Amniotic stem cell (primary cell): ENCODE measurements at places on chromosomes 1 and 21.

GRCh38 chr1:106232128-106232527 is 824.3 kb upstream of the PRMT6 start:
- no peak for DNase-seq

DNA sequence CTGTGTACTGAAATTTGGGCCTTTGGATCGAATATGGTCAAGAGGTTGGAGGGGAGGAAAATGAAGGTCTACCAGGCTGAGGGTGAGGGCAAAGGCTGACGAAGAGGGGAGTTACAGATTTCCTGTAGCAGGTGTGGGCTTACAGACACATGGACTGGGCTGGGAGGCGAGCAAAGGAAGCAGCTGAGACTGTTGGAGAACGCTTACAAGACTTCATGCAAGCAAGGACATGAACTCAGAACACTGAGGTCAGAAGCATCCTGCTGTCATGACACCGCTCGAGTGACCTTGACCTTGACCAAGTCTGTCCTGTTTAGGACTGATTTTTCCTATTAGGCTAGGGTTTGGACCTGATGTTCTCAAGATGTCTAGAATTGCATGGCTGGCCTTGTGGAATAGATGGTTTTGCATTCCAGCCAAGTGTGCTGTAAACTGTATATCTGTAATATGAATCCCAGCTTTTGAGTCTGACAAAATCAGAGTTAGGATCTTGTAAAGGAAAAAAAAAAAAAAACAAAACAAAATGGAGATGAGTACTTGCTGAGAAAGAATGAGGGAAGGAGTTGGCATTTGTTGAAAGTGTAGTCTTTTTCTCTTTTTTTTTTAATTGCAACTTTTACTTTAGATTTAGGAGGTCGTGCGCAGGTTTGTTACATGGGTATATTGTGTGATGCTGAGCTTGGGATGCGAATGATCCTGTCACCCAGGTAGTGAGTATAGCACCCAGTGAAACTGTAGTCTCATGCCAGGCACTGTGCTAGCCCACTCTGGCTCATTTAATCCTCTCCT is 5.8 kb downstream of the ELF3 start:
- DNase-seq: peak; percentile 39

GRCh38 chr1:219434285-219434922 is 178.5 kb downstream of the ZC3H11B start:
- DNase-seq: no peak

DNA sequence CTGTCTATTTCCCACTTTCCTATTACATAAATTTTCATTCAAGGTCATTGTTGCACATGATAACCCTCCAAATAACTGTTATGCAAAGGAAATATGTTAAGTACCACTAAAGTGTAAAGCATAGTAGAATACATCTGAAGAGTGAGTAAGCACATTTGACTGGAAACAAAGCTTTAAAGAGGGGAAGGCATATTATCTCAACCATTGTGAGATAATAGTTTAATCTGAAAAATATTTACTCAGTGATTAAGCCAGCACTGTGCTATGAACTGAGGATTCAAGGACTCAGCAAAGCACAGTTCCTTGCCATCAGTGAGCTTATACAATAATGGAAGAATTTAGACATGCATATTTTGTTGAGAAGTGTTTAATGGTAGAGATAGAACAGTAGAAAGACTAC is 127.4 kb downstream of the HMCN1 start:
- DNase-seq: no peak

- DNase-seq: no peak
Measured at GRCh38 chr1:61936839-61937238, 194.6 kb downstream of the PATJ start.

DNA sequence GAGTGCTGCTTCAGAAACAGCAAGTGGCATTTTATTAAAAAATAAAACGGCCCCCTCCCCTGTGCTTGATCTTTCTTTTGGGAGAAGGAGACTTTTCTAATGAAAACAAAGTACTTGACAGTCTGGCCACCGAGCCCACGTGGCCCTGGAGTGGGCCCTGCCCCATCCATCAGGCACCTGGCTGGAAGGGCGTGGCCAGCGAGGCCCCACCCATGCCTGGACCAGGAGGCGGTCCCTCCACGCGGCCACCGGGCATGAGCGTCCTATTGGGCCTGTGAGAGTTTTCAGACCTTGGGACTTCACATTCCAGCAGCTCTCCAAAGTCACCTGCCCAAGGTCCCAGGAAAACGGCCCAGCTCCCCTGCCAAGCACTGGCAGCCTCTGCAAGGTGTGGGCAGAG is 144.7 kb downstream of the CASZ1 start:
- no peak for DNase-seq

DNA sequence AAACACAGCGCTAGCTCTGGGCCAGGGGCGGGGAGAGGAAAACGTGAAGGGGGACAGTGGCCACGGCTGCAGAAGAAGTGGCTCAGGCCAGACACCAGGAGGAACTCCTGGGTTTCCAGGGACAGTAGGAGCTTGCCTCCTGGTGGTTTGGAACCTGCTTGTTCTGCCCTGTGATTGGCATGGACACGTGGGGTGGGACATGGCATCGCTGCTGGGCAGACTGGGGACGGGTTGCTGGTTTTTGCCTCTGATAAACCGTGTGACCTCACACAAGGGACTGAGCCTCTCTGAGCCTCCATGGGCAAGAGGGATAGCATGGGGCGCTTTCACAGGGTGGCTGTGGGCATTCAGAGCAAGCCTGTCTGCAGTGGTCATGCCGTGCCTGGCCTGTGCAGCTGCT is 7.5 kb upstream of the PLCH2 start:
- no peak for DNase-seq

- DNase-seq: peak; percentile 17
Measured at GRCh38 chr1:153805042-153805745, 30.0 kb downstream of the SLC27A3 start.

DNA sequence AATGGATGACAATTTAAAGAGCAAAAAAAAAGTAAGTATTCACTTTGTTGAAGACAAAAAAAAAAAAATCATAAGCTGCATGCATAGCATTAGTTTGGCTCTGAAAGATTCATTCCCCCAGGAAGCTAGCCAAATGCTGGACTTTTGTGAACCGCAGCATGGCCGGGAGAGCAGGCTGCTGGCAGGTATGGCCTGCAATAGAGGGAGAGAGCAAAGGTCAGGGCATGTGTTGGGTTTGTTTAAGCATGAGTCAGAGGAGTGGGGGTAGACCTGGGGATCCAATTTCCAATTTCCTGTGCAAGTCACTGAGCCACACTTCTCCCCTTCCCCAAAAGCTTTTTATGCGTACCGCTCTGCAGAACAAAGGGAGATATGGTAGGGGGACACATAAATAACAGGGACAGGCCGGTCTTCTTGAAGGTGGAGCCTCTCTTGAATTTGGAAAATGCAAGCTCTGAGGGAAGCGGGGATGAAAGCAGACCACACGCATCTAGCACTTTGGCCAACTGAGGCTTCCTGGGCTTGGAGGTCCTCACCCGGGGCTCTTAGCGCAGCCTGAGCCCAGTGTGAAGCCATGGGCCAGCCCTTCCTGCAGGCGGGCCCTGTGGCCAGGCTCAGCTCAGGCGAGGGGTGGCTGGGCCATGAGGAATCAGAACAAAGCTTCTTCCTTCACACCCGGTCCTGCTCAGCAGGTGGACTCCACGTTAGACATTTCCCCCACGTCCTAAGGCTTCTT is 171.1 kb downstream of the TOMM20 start:
- no peak for DNase-seq

- no peak for DNase-seq
Measured at GRCh38 chr1:201489643-201490261, 17.2 kb downstream of the CSRP1 start.

DNA sequence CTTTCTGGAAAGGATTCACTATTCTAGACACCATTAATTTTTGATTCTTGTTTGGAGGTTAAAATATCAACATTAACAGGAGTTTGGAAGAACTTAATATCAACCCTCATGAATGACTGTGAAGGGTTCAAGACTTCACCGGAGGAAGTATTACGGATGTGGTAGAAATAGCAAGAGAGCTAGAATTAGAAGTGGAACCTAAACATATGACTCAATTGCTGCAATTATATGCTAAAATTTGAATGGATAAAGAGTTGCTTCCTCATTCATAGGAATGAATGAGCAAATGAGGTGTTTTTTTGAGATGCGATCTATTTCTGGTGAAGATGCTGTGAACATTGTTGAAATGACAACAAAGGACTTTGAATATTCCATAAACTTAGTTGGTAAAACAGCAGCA is 77.9 kb upstream of the TNFSF4 start:
- no peak for DNase-seq

DNA sequence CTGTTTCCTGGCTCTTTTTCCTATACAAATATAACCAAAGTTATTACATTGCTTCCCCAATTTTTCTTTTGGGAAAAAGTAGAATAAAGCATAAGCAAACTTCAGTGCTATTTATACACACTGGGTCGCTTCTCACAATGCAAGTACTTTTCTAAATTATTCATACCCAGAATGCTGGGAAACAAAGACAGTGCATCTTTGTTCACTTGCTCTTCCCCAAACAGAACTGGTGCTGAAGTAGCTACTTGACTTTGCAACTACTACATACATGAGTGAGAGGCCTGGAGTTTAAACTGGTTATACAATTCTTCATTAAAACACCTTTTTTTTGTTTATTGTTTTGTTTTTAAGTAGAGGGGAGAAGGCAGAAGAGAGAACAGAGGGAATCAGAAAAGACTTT is 40.2 kb downstream of the STX6 start:
- DNase-seq: no peak

DNA sequence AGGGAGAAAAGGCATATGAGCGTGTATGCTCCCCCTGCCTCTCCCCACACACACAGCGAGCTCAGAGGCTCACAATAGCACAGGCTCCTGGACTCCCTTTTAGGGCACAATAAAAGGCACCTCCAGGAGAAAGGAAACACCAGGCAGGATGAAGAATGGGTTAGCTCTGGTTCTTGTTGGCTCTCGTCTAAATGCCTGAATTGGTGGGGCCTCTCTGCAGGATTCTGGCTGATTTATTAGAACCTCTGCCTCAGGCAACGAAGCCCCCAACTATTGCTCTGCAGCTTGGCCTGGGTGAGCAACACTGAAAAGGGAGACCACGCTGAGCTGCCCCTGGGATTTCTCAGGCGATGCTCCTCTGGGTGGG is 590.9 kb upstream of the PLXNA2 start:
- DNase-seq: no peak

GRCh38 chr1:31977385-31978131 is 36.1 kb upstream of the KHDRBS1 start:
- DNase-seq: no peak

DNA sequence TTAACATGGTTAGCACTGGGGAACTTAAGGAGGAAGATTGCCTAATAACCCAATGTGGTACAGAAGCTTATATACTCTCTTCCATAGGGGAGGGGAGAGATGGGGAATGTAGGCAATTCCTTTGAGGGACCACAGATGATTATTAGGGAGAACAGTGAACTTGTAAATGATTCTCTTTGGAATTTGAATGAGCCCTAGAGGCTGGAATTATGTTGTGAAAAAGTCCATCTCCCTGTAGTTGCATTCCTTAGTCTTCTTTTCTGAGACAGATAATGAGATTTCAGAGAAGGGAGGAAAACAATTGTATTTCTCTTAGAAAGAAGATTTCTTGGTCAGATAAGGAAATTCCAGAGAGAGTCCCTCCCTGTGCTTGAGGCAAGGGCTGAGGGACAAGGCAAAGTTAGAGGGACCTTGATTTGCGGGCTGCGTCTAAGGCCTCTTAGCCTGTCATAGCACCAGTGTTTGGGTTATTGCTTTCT is 89.0 kb upstream of the HMCN1 start:
- DNase-seq: no peak

- DNase-seq: peak; percentile 5
Measured at GRCh38 chr1:220873868-220874655, 5.2 kb upstream of the HLX start.

GRCh38 chr21:36079010-36079649 is 9.3 kb downstream of the CBR1 start:
- no peak for DNase-seq

DNA sequence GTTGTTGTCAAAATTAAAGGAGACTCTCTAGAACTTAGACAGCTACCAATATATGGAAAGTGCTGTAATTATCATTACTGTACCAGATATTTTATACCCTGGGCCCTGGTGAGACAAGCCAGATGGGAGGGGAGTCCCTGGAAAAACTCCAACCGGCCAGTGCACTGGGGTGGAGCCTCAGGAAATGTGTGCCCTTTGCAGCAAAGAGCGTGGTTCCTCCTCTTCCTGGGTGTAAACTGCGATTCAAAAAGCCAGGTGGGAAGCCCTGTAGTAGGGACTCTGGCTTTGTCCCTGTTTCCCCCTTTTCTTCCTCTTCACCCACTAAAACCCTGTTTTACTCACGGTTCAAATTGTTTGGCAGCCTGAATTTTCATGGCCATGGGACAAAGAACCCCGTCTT is 812.3 kb downstream of the PLA2G4A start:
- no peak for DNase-seq

GRCh38 chr1:192984080-192984479 is 75.1 kb downstream of the UCHL5 start:
- no peak for DNase-seq

GRCh38 chr1:53526451-53527101 is 67.4 kb downstream of the DMRTB1 start:
- peak; percentile 67 for DNase-seq

DNA sequence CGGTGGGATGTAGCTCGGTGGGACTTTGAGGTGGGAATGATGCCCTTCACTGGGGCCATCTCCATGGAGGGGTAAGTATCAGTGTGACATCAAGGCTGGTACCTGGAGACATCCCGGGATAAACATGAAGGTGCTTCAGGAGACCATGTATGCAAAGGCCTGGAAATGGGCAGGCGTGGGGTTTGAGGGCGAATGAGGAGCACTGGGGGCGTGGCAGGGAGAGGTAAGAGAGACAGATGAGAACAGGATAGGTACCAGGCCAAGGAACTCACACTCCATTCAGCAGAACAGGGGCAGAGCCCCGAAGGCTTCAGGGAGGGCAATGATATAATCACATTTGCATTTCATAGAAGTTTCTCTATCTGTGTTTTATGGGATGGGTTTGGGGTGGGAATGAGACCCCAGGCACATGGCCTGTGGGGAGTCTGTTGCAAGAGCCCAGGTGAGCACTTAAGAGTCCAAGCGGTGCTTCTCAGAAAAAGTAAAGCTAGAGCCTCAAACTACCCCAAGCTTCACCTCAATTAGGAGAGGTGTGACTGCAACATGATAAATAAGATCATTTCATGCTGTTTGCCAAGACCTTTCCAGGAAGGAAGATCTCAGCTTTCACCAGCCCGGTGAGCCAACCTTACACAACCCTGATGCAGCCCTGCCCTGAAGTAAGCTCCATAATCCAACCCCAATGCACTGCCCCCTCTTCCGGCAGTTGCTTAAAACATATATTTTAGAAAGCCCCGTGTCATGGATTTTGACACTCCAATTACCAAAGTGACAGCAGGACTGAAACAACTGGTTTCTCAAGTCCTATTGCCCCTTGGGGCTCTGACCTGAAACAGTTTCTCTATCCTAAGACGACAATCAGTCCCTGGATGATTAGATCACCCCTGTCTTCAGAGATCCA is 7.4 kb downstream of the S100A9 start:
- DNase-seq: no peak

- no peak for DNase-seq
Measured at GRCh38 chr1:227305894-227306626, 12.2 kb downstream of the CDC42BPA start.

DNA sequence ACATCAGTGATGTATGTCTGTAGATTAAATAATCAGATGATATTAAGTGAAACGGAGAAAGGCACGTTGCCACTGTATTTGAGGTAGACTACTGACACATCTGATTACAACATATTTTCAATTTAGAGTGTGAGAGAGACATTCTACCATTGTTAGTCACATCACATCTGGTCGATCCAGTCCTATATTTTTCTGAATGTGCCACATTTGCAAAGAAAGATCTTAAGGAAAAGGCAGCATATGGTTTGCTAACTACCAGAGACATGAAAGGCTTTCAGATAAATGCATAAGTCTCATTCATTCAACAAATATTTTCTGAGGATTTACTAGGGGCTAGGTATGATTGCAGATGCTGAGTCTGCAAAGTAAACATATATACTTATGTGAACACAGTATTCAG is 114.3 kb upstream of the RUNX1 start:
- no peak for DNase-seq
